ENCODE measurements at places on chromosomes 4 and X.

GRCh38 chr4:74189331-74190043 lies 31.6 kb downstream of the MTHFD2L start:
- DNase-seq = peak; percentile 58

DNA sequence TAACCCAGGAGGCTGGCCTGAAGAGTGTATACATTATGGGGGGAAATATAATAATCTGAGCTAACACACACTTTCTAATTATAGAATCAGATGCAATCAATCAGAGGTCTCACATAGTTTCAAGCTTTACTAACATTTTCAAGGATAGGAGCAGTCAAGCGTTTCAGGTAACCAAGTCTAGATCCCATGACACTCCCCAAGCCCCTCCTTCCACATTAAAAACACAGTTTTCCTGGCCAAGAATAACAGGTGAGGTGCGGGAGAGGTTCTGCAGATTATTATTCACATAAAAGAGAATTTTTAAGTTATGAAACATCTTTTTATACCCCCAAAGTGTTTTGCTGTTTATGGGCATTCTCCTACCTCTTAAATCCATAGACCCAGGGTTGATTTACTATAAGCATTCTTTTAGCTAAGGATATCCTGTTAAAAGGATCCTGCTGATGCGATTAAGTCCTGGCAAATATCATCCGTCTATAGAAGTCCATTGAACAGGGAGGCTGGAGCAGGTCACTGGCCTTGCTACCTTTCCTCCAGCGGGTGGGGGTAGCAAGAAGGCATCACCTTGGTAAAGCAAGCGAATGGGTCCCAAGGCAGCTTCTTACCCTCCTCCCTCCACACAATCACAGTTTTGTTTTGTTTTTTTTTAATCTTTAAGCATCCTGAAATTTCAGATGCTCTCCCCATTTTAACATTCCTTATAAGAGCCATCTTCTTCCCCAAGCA lies 104.7 kb upstream of the GPM6A start:
- no peak for DNase-seq

GRCh38 chrX:56216332-56216731 lies 15.8 kb upstream of the KLF8 start:
- DNase-seq = no peak

- no peak for DNase-seq
Measured at GRCh38 chr4:33437406-33437805, 2717.2 kb downstream of the PCDH7 start.

GRCh38 chr4:112517067-112517634 lies 1.2 kb upstream of the NEUROG2 start:
- DNase-seq = no peak

DNA sequence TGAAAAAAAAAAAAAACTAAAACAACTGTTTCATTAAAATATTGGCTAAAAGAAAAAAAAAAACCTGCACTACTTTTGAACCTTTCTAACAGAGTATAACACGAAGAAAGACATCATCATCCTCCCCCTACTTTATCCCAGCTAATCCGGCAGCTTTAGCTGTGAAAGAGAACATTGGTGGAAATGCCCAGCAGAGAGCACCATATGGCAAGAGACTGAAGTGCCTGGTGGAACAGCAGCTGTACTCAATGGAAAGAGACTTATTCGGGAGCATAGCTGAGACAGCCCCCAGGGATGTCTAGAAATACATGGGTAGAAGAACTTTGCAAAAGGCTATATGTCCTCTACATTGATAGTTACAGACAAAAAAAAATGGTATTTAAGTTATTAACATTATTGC lies 30.3 kb downstream of the STPG2 start:
- peak; percentile 14 for DNase-seq

DNA sequence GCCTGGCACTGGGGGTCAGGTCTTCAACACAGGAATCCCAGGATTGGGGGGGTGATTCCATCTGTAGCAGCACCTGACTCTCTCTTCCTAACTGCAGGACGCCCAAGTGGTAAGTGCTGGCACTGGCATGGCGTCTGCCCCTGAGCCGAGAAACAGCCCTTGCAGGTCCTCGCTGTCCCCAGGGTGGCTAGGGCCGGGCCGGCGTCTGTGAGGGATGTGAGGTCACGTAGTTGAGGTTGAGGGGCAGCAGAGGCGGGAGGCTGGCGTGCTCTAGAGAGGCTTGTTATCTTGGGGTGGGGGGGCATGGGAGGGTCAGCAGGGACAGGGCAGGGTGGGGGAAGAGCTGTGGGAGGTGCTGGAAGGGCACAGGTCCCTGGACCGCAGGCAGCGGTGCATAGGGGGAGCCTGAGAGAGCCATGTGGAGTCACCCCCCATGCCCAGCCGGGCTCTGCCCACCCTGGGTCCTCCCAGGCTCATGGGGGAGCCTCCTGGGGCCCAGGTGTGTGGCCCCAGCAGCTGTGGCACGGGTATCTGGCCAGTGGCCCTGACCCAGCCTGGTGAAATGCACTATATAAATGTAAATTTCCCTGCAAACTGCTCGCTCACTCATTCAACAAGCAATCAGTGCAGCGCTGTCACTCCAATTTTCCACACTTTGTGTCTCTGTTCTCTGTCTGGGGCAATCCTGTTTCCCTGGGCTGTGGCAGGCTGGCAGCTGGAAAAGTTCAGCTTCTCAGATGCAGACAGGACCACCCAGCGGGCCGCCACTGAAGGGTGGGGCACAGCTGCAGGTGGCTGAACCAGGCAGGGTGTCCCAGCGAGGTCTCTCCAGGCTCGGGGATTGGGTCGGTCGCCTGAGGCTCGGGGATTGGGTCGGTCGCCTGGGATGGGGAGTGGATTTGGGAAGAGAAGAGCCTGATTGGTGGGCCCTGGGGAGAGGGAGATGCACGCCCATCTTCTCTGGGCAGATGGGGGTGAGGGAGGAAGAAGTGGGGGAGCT lies 102.2 kb upstream of the NKX1-1 start:
- DNase-seq = no peak

DNA sequence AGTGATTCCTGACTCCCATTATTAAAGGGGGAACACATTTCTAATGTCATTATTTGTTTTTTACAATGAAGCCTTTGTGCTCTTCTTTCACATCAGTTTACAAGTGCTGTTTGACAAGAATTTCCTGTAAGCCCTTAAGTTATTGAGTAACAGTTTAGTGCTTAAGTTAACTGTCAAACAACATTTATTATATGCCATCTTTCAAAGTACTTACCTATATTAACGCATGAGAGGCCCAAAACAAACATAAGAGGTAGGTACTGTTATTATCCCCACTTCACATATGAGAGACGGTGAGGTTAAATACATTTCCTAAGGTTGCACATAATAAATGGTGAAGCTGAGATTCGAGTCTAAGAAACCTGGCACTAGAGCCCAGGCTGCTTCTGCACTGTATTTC lies 56.0 kb upstream of the MAGED1 start:
- no peak for DNase-seq

DNA sequence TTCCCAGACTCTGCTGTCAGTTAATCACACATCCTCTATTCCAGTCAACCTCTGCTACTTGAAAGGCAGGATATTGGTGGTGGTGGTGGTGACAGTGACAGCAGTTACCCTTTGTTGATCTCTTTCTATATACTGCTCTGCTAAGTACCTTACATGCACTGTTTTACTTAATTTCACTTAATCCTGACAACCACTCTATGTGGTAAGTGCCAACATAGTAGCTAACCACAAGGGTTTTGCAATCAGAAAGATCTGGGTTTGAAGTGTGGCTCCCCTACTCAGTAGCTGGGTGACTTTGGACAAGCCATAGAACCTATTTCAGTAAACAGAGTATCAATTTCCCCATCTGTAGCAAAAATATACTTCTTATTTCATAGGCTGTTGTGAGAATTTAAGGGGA lies 24.2 kb upstream of the F9 start:
- DNase-seq = no peak

GRCh38 chrX:52923781-52924241 lies 26.7 kb downstream of the FAM156B start:
- peak; percentile 79 for DNase-seq

DNA sequence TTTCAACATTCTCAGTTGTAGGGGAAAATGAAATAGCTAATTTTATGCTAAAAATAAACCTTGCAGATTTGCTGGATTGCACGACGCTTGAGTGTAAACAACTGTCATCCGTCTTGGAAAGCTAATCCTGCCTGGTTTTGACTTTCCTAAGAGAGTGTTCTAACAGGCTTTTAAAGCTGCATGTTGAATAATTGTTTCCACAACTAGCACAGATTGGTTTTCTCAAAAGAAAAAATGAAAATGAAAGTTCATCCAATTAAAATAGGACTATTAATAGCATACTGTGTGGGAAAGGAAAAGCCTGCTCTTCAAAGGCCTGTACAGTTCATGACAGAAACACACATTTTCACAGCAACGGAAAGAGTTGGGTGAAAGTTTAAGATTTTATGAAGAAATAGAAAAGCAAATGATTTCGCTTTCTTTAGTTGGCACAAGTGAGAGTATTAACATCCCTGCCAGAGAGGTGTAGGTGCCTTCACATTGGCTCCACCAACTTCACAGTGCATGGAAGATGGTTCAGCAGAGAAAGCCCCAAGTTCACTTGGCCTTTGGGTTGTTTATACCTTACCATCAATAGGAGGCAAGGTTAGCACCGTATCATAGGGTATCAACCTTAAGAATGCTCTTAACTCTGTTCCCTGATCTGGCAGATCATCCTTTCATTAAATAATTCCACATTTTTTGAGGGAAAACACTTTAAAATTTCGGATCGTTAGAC lies 140.0 kb upstream of the GUCY1A1 start:
- no peak for DNase-seq

- DNase-seq = no peak
Measured at GRCh38 chr4:150578745-150579501, 3.0 kb upstream of the MAB21L2 start.

Measured in MM.1S (cell line).